Lower lobe of right lung (tissue), 2 donors: ENCODE measurements at places on chromosomes 1 and 21.

DNA sequence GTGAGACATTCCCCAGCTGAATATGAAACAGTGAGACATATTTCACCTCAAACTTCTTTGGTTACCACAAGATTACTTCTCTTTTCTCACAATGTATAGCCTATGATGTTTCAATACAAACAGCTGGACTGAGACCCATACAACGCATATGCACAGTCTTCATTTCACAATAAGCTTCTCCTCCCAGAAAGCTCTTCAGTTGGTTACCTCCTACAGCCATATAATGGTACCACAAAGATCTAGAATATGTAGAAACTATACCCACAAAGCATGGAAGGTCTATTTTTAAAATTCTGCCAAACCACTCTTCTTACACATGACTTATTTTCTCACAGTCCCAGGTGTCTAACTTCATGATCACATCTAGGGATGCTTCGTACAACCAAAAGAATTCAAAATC is 70.8 kb downstream of the JAK1 start:
- DNase-seq = no peak

DNA sequence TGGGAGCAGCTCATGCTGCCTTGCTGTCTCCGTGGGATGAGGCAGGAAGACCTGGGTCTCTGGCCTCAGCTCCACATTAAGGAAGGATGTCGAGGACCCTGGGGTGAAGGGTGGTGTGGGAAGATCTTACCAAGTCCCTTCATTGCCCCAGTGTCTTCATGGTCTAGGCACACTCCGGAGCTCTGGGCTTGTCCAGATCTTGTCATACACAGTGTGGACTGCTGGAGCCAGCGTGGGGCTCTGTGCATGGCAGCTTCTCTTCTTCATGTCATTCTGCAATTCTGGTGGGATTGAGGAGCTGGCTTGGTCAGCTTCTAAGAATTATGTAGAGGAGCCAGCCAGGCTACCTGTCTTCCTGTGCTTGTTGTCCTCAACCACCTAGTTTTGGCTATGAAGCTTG is 79.3 kb upstream of the ETV3 start:
- no peak for DNase-seq

DNA sequence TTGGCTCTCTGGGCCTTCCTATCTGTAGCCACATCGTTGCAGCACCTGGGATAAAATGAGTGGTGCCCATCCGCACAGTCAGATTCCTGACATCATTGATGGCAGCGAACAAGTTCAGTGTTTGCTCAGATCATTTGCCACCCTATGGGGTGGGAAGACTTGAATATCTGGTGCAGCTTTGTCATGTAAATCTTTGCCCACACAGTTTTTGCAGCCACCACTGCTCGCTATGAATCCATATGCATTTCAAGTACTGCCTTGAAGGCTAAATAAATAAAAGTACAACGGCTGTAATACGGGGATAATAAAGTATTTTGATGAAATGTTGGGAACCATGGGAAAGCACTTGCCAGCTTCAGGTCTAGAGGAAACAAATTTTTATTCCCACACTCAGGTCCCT is 56.3 kb upstream of the COA6 start:
- no peak for DNase-seq

GRCh38 chr1:199959033-199959774 is 68.3 kb upstream of the NR5A2 start:
- DNase-seq = no peak

GRCh38 chr1:42815941-42816584 is 859 bp upstream of the ERMAP start:
- DNase-seq = no peak

DNA sequence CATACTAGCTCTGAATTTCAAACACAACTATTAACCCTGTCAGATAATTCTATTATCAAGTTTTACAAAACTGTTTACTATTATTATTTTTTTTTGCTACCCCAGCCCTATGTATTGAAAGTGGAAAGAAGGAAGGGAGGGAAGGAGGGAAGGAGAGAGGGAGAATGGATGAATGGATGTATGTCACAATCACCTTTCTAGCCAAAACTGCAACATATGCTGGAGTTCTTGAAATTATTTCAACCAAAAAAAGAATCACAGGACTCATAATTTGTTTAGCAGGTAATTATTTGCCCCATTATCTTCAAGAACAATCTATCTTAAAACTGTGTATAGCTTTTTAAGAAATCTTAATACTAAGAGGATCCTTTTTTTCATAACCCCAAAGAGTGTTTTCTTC is 5.4 kb downstream of the NRIP1 start:
- no peak for DNase-seq

DNA sequence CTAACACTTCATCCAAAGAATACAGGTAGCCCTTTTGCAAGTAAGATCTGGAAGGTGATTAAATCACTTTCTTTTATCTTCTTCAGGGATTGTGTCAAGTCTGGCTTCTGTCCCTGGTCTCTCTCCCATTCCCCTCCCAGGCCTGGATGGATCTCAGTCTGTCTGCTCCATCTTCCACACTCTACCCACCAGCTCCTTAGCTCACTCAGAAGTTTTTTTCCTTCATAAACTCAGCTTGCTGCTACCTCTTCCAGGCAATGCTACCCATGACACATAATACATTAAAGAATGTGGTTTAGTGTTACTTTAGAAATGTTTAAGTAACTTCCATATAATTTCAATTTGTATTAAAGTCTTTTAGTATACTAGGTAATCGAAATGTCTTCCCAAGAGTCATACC is 133.1 kb downstream of the AKT3 start:
- no peak for DNase-seq

DNA sequence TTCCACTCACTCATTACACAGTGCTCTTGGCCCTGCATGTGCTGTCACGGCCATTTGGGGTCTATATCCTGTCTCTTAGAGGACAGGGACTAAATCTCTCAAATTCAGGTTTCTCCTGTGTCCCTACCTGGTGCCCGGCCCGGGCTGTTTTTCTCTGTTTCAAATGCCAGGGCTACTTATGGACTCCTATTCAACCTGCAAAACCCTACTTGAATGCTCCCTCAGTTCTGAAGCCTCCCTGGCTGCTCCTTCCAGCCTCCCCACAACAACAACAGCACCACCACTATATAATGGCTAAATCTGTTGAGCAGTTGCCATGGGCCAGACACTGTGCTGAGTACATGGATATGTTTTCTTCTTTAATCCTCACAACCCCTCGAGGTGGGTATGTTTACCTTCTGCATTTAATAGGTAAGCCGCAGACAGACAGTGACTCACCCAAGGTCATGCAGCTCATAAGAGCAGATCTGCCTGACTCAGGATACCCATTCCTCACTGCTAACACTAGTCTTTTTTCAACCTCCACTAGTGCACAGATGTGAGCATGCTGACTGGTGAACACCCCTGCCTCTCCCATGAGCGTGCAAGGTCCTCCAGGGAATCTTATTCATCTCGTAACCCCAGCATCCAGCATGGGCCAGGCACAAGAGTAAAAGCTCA is 29.9 kb downstream of the DHRS3 start:
- no peak for DNase-seq

DNA sequence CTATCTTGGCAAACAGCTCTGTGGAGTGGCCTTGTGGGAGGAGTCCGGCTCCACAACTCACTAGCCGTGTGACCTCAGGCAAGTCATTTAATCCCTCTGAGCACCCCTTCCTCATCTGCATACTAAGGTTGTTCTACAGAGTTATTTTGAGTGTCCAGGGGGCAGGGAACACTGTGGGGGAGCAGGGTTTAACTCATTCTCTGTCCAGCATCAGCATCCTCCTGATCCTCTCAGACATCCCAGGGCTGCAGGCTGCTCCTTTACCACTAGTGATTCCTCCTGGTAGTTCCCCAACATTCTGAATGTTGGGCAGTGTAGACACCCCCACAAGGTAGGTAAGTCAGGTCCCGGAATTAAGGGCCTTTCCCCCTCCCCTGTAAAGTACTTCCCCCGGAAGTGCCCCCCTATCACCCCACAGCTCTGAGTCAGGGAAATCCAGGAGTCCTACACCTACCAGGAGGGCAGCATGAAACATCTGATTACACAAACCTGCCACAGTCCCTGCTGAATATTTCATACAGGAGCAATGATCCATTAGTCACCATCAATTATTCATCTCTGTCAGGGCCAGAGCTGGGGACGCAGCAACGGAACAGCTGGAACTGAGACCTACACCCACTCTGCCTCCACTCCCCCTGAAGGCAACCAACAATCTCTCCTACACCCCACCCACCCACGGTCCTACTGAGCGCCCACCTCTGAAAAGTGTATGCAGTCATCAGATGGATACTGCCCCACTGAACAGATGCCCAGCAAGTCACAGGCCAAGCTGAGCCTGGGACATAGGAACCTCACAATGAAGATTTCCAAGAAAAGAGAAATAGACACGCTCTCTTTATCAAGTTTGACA is 20.5 kb downstream of the SYT2 start:
- DNase-seq = no peak
